NCI-H1105 treated with DMSO at 0.1 percent for 48 hours (cell line): ENCODE measurements at places on chromosomes 2 and 18.
A peak's percentile ranks its signal among the peaks of the same experiment; 100 is the strongest.

DNA sequence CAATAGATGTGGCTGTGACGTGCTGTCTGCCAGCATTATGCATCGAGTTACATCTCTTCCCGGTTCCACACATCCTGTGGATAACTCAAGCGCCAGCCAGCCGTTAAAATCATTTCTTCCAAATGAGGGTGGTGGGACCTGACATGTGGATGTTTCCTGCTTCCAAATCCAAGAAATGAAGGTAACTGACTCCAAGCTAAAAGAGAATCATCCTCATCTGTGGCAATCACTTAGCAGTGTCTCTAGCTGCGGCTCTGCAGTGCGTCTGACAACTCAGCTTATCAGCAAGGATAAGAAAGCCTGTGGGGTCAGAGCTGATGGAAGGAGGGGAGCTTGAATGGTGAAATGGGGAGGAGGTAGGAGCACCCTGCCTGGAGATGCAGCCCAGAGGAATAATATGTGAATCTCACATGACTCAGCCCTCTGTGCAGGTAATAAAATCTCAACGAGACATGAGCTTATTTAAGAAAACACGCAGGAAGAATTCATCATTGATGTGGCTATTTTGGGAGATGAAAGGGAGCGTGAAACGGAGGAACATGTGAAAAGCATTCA is 382.2 kb upstream of the TRIB2 start:
- no peak for DNase-seq

GRCh38 chr2:157173740-157174184 is 83.7 kb upstream of the GALNT5 start:
- DNase-seq, result no peak

DNA sequence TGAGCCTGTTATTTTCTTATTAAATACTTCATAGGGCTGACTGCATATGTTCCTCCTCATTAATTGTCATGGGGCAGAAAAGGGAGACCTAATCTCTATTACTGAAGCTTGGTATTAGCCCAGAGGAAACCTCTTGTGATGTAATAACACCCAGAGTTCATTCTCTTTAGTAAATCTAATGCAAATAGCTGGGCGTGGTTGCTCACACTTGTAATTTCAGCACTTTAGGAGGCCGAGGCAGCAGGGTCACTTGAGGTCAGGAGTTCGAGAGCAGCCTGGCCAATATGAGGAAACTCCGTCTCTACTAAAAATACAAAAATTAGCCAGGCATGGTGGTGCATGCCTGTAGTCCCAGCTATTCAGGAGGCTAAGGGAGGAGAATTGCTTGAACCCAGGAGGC is 14.7 kb downstream of the DAW1 start:
- no peak for DNase-seq

DNA sequence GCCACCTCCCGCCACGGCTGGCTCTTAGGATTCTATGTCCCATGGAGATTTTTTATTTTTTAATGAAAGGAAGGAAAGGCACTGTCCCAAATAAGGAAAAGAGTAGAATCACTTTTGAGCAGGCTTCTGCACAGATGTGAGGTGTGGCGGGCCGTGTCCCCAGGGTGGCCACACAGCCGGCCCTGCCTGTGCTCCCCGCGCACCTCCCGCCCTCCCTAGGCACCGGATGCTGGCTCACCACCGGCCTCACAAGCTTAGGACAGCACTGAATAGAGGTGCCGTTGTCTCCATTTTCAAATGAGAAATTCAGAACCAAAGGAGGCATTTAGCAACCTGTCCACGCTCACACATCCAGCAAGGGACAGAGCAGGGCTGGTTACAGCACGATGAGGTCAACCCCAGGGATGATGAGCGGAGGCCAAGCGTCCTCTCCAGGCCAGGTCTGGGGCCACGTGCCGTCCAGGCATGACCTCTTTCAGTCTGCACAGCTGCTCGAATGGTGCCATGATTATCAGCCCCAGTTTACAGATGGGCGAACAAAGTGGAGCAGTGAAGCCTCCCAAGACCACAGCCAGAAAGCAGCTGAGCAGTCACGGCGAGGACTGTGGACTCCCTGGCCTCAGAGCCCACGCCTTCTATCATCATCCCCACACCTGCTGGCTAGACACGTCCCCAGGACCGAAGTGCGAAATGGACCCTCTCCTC is 20.7 kb upstream of the TEX51 start:
- DNase-seq, result no peak

DNA sequence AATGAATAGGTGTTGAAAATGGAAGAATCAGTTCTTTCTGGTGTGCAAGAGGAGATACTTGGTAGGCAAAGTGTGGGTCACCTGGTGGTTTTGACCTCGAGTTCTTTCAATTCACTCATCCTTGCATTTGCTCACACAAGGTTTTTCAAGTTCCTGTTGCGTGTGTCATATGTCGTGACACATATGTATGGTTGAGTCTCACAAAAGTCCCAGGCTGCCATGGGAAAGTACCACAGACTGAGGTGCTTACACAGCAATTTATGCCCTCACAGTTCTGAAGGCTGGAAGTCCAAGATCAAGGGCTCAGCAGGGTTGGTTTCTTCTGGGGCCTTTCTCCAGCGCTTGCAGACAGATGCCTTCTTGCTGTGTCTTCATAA is 64.4 kb downstream of the NCK2 start:
- DNase-seq, result no peak

GRCh38 chr2:33108483-33109443 is 162.0 kb downstream of the LTBP1 start:
- no peak for DNase-seq

GRCh38 chr2:223815186-223815883 is 22.0 kb downstream of the AP1S3 start:
- peak; percentile 73 for DNase-seq

- no peak for DNase-seq
Observed at GRCh38 chr2:25772078-25772477, 98.7 kb upstream of the DTNB start.

DNA sequence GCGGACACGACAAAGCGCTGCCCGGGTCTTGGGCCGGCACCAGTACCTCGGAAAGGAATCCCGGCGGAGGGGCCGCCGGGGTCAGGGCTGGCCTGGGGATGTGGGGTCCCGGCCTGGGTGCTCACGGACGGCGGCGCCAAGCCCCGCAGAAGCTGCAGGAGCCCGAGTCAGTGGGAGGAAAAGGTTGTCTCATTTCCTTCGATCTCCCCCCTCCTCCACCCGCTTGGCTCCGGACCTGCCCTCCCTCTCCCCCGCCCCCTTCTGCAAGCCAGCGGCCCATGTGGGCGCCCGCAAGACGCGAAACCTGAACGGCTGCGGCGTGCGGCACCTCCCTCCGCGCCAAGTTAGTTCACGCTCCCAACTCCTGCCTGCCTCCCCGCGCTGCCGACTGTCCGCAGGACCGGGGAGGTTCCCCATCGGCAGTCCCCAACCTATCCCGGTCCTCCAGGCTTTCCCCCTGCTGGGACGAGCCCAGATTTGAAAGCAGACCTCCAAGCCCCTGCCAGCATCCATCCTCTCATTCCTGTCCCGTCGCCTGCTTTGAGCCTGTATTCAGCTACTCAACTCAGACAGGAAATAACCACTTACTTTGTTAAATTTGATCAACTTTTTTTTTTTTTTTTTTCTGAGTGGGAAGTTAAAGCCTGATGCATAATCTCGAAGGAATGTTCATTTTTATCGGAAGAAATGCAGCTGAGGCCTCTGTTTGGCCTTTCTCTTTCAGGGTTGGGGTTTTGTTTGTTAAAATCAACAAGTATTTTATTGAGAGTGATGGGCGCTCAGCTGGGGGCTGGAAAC is at the start of gene EVA1A:
Gene EVA1A, minus strand, starts transcription at position 172 of the 798 bp plus-strand sequence. CDS start 42,799 bp downstream, outside the sequence.
- no peak for DNase-seq

GRCh38 chr2:230777721-230778120 is 65.1 kb downstream of the CAB39 start:
- DNase-seq, result no peak
